Daoy (cell line): ENCODE measurements at places on chromosomes 13 and 19. TPM values are rescaled to one million over a fixed set of nuclear protein-coding genes. Genes with fewer than 3 reads are reported as not detected.

DNA sequence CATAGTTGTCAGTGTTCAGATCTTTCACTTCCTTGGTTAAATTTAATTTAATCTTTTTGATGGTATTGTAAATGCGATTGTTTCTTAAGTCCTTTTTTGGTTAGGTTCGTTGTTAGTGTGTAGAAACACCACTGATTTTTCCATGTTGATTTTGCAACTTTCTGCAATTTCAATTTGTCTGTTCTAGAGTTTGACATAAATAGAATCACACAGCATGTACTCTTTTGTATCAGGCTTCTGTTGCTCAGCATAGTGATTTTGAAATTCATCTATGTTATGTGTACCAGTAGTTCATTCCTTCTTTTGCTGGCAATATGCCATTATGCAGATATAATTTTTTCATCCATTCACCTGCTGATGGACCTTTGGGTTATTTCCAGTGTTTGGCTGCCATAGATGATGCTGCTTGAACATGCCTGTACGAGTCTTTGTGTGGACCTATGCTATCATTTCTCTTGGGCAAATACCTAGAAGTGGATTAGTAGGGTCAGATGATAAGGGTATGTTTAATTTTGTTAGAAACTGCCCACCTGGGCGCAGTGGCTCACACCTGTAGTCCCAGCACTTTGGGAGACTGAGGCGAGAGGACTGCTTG lies 33.1 kb downstream of the BICRA start:
- DNase-seq: no peak

- DNase-seq: no peak
Measured at GRCh38 chr13:20633802-20634201, 66.8 kb downstream of the IFT88 start.

The EFNA2 gene
- total RNA-seq: 0.17 and 0.21 TPM in 2 replicates

The NALCN gene
- 0.27 TPM in 1 of 2 replicates, not detected in the other for total RNA-seq

The SERP2 gene
- total RNA-seq: 1.9 and 4.1 TPM in 2 replicates

The KLK15 gene
- 1.0 TPM in 1 of 2 replicates, not detected in the other for total RNA-seq
